Daoy (cell line): ENCODE measurements at places on chromosomes 11 and 22. TPM values are rescaled to one million over a fixed set of nuclear protein-coding genes. Genes with fewer than 3 reads are reported as not detected.

MCM5 gene
- 145 and 179 TPM in 2 replicates for total RNA-seq

DNA sequence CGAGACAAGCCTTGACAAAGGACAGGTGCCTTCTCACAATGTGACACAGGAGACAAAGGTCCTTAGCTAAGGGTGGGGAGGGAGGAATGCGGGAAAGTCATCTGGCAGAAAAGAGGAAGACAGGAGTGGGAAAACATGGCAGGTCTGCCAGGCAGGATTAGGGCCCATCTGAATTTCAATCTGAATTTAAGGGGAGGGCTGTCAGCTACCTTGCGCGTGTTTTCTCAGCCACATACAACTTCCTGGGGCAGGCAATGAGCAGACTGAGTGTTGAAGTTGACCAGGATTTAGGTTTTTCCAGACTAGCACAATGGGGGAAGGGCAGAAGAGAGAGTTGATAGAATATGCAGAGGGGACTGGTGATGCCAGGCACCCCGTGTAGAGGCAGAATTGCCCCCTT, 66.7 kb upstream of the LARGE1 start:
- DNase-seq = no peak

GRCh38 chr11:105942921-105943320, 79.1 kb downstream of the MSANTD4 start:
- no peak for DNase-seq

GRCh38 chr22:21602579-21602978, 27.2 kb downstream of the YDJC start:
- DNase-seq = no peak

DNA sequence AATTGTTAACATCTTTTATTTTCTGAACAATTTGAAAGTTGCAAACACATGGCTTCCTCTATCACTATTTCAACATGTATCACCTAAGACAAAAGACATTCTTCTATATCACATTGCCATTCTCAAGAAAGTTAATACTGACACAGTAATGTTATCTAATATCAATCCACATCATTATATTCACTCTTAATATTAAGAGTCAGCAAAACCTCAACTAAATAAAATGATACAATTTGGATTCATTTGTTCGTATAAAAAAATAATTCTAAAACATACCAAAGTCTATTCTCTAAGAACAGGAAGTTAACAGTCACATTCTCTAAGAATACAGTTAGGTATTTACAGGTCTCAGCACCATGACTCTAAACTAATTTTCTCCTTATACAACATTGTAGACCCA, 52.0 kb downstream of the ABTB2 start:
- no peak for DNase-seq
